Right lung (tissue), 10 donors: ENCODE measurements at places on chromosomes 6 and 20.
A peak's percentile ranks its signal among the peaks of the same experiment; 100 is the strongest.

- no peak for DNase-seq
Measured at GRCh38 chr20:48794360-48794759, 33.4 kb downstream of the PREX1 start.

DNA sequence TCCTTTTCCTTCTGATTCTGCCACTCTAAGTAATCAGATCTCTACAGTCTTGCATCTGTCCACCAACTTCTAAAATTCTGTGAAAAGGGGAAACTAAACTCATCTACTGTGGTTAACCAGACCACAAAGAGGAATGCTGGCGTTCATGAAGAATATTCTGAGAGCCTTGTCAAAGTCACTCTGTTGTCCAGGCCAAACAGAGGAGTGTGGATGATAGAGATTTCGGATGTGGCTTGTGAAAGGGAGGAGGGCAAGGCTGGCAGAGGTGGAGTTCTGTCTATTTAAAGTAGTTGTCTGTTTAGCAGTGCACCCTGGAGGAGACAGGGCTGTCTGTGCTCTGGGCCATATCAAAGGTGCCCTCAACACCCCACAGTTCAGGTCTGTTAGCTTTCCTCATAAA lies 33.9 kb downstream of the CCN2 start:
- DNase-seq: no peak

- DNase-seq: no peak
Measured at GRCh38 chr6:70563530-70563929, 3.2 kb upstream of the SDHAF4 start.

DNA sequence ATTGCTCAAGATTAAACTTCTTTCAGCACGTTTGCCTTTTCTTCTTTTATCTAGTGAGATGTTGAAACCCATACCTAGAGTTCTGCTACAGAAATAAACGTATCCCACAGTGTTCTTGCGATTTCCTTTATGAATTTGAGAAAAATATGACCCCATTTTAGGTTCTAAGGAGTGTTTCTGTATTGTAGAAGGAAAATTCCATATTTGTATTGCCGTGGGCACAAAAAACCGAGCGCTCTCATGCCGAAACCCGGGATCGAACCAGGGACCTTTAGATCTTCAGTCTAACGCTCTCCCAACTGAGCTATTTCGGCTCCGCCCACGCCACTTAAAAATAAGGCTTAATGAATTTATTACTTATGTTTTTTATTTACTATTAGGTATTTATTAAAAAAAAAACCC lies 23.7 kb downstream of the ZNF311 start:
- peak; percentile 72 for DNase-seq

GRCh38 chr20:31608251-31608945 lies 3.3 kb downstream of the ID1 start:
- peak; percentile 80 for DNase-seq

DNA sequence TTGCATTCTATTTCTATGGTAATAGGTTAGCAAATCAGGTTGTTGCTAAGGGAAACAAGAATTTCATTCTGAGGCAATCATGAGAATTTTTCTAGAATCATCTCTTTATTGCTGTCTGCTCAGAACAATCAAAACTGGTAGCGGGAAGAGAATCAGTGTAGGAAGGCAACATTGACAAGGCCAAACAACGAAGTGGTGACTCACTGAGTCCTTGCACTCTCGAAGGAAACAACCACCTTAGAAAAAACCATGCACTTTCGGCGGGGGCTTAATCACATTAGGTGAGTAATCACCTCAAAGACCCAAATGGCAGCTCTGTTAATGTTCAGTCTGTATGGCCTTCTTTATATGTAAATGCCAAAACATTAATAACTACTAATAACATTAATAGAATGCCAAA lies 78.8 kb upstream of the MAP7 start:
- no peak for DNase-seq
